ENCODE measurements at places on chromosomes 5 and 9.

DNA sequence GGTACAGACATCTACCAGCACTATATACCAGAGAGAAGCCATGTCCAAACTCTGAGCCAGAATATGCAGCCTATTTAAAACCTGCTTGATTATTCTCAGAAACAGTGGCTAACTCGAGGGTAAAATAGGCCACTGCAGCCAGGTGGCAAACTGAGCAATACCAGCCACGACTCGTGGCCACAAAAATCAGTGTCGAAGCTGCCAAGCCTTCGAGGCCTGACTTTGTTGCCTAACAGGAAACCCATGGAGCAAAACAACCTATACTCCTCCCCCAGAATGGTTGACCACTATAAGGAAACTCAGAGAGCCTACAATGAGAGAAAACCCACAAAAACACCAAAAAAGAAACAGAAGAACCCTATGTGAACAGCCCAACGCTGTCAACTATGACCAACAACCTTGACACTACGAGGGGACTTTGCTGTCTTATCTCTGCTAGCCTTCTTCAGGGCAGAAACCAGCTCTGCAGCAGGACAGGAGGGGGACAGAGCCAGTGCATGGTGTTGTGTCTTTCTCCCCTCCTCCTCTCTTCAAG lies 133.8 kb downstream of the TMEM174 start:
- no peak for DNase-seq

GRCh38 chr5:151345187-151345807 lies 2.1 kb downstream of the SLC36A2 start:
- no peak for DNase-seq

- DNase-seq, result no peak
Observed at GRCh38 chr5:22683050-22683449, 170.1 kb downstream of the CDH12 start.

GRCh38 chr5:160802592-160802991 lies 49.4 kb downstream of the ATP10B start:
- DNase-seq, result no peak

- no peak for DNase-seq
Observed at GRCh38 chr5:108548684-108549596, 167.0 kb upstream of the FBXL17 start.

DNA sequence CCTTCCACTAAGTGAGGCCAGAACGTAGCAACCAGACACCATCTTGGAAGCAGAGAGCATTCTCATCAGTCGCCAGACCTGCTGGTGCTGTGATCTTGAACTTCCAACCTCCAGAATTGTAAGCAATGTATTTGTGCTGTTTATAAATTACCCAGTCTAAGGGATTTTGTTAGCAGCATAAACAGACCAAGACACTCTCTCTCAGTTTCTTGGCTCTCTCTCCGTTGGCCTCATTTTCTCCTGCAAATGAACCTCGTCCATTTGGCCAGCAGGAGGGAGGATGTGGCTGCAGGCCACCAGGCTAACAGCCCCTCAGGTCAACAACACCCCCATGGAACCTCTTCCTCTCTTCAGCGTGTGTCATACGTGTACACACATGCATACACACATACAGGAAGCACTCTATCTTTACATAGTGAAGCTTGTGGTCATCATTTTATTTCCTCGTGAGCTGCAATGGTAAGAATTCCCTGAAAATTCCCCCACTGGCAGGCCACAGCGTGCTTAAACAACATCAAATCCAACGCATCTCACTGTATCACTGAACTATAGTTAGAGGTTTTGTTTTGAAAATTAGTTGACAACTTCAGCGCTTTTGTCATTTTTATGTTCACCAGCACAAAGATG lies 62.8 kb upstream of the PPP1R26 start:
- DNase-seq, result no peak

DNA sequence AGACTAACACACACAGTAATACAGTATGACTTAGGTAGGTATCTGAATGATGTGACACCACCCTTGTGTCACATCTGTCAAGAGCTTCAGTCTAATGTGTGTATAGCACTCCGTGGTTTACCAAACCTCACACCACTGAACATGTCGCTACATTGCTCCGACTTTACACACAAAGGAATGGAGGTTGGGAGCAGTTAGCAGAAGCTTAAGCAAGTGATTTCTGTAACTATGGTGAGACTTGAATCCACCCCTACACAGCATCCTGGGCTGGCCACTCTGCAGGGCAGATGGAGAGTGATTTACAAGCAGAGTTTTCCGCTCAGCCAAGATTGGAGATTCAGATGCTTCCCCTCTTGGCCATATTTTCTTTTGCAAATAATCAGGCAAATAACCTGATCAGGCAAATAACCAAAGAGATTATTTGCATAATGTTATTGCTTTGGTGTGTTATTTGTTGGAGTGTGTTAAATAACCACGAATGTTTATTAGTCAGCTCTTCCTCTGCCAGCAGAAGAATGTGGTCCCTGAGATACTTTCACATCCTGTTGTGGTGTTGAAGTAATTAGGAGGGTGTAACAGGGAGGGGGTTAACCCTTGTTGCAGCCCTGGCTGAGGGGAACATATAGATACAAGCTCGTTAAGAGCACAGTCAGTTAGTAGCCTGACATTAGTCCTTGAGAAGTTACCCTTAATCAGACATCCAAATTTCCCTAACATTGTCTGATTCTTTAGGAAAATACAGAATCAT lies 92.8 kb downstream of the SNX18 start:
- DNase-seq, result peak; percentile 48

- no peak for DNase-seq
Observed at GRCh38 chr9:102840335-102840734, 154.8 kb upstream of the CYLC2 start.
